ENCODE measurements at places on chromosomes 12 and 14.

DNA sequence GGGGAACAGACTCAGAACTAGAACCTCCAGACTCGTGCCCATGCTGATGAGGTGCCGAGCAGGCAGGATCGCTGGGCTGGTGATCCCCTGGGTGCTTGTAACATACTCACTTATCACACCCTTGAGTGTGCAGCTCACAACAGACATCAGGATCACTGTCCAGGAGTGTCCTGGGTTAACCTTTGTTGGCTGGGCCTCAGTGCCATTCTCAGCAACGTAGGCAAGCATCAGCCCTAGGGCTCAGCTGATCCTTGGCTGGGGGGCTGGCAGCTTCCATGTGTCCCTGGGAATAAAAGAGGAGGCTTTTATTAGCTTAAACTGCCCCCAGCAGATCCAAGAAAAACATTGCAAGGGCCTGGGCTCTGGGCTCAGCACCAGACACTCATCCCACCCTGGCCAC, 1.6 kb downstream of the TMEM229B start:
- no peak for DNase-seq

GRCh38 chr14:55964091-55964490, 154.1 kb upstream of the PELI2 start:
- no peak for DNase-seq

- peak; percentile 43 for DNase-seq
Measured at GRCh38 chr12:131084341-131085011, 130.8 kb downstream of the ADGRD1 start.

GRCh38 chr12:122403831-122404230, 18.6 kb downstream of the CLIP1 start:
- DNase-seq, result no peak

DNA sequence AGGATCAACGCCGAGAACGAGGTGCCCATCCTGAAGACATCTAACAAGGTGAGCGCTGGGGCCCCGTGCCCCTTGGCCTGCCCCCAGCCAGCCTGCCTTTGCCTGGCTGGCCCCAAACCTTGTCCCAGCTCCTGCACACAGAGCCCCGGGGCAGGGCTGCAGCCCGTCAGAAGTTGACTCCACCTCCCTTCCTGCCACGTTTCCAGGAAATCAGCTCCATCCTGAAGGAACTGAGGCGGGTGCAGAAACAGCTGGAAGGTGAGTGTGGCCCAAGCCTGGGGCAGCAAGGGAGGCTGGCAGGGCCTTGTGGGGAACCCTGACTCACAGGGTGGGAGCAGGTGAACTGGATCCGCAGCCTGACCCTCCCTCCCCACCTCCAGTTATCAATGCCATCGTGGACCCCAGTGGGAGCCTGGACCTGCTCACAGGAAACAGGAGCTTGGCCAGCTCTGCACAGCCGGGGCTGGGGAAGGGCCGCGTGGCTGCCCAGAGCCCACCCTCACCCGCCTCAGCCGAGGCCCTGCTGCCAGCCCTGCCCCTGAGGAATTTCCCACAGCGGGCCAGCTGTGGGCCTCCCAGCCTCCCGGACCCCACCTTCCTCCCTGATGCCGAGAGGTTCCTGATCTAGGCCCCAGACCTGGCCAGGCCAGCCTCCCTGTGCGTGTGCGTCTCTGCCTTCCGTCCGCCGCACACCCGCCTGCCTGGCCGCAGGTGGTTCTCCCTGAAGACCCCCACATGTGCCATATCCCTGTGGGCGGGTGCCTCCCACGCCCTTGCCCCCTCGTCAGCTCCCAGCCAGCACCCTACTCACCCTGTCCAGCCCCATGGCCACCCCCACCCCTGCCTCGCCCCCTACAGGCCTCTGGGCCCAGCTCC, 29.5 kb downstream of the CEP170B start:
- DNase-seq, result peak; percentile 57

Data from osteoblast (primary cell).